ENCODE measurements at places on chromosomes 13 and 19. TPM values are rescaled to one million over a fixed set of nuclear protein-coding genes. Genes with fewer than 3 reads are reported as not detected.

- no peak overlapping the region for H3K4me3 ChIP-seq
- no peak overlapping the region for H3K27ac ChIP-seq
- no peaks in the 10 kb centered on the region for H3K4me1 ChIP-seq
- no peaks in the 10 kb centered on the region for H3K27me3 ChIP-seq
Measured at GRCh38 chr13:95834134-95834765, 157.3 kb downstream of the DNAJC3 start.

RFPL4AL1 gene
- total RNA-seq: not detected

DNA sequence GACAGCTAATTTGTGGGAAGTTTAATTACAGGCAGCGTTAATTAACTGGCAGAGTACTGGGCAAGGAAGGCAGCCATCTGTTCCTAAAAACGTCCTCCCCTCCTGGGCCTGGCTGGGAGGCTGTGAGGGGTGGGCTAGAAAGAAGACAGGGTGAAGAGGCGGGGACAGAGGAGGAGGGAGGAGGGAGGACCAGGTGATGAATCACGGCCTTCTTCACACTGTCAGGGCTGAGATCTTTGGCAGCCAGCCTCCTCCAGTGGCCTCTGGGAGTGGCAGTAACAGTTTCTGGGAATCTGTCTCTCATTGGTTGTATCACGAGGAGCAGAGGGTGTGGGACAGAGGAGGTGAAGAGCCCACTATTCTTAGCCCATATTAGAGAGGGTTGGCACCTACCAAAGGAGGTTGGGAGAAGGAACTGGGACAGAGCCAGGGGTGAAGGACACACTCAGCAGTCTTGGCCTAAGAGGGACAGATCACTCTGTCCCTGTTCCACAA, 9.6 kb upstream of the ZNRF4 start:
- no peaks in the 10 kb centered on the region for H3K27me3 ChIP-seq
- H3K4me3 ChIP-seq: no peak overlapping the region
- no peaks in the 10 kb centered on the region for H3K4me1 ChIP-seq
- H3K36me3 ChIP-seq: no peaks in the 10 kb centered on the region
- DNase-seq: no peak

DNA sequence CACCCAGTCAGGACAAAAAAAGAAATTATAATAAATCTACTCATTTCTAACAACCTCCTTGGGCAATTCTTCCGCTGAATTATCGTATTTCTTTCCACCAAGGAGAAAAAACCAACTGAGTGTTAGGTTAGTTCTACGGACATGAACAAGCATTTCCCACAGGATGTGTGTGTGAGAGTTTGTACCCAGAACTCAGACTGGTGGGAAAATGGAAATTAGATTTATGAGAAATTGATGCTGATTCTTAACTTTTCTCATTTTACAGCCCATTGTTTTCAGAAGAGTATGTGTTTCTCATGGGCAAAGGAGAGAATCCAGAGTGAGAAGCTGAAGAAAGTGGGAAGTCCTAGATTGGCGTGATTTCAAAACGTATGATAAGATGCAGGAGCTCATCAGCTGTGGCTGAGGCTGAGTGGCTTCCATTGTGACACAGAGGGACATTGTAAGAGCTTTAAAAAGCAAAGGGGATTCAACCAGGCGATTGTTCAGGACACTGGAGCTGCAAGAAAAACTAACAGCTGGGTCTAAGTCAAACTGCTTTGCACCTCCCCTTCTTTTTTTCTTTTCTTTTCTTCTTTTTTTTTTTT, 184.7 kb upstream of the ARGLU1 start:
- peaks cover 4% of the 10 kb centered on the region for H3K4me1 ChIP-seq
- no peak for DNase-seq
- H3K36me3 ChIP-seq: no peaks in the 10 kb centered on the region
- H3K4me3 ChIP-seq: no peak overlapping the region
- H3K27ac ChIP-seq: no peak overlapping the region
- H3K27me3 ChIP-seq: no peaks in the 10 kb centered on the region

DNA sequence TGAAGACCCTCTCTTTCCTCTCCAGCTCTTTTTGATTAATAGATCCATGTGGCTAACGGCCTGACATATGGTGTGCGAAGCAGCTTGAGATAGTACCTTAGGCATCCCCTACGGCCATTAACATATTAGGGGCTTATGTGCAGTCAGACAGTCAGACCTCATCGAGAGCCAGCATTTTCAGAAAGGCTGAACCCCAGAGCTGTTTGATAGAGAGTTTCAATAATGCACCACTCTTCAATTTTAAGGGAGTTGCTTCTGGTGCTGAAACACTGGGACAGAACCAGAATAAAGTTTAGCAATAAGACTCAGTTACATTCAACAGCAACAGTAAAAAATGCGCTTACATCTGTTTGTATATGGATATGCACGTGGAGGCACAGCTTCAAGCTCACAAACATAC, 10.8 kb downstream of the POU4F1 start:
- H3K4me3 ChIP-seq: no peak overlapping the region
- H3K4me1 ChIP-seq: peaks cover 4% of the 10 kb centered on the region
- DNase-seq: no peak
- peaks cover 100% of the 10 kb centered on the region for H3K27me3 ChIP-seq
- H3K27ac ChIP-seq: no peak overlapping the region
- H3K36me3 ChIP-seq: no peaks in the 10 kb centered on the region

- H3K27ac ChIP-seq: no peak overlapping the region
- H3K36me3 ChIP-seq: no peaks in the 10 kb centered on the region
- H3K4me1 ChIP-seq: no peaks in the 10 kb centered on the region
- no peak for DNase-seq
Measured at GRCh38 chr19:9058905-9059667, 27.8 kb upstream of the OR1M1 start.

COG6 gene
- 43.0 TPM for total RNA-seq

KMT2B gene
- 49.6 TPM for total RNA-seq

DNA sequence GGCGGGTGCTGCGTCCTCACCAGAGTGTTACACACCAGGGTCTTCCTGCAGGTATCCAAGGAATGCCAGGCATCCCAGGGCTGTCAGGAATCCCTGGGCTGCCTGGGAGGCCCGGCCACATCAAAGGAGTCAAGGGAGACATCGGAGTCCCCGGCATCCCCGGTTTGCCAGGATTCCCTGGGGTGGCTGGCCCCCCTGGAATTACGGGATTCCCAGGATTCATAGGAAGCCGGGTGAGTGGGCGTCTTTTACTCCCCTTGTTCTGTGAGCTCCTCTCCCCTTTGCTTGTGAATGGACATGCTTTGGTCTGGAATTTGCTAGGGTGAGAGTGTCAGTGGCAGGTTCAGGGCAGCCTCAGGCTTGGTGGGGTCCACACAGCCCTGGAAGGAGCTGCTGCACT, 75.9 kb downstream of the RAB20 start:
- no peaks in the 10 kb centered on the region for H3K27me3 ChIP-seq
- H3K4me3 ChIP-seq: peak overlapping the region; percentile 12
- peak overlapping the region; percentile 93 for H3K27ac ChIP-seq
- peaks cover 8% of the 10 kb centered on the region for H3K4me1 ChIP-seq
- H3K36me3 ChIP-seq: peaks cover 82% of the 10 kb centered on the region

All from endodermal cell (in vitro differentiated cells).